Stimulated activated CD4-positive, alpha-beta T cell treated with anti-CD3 and anti-CD28 coated beads, Interleukin-4, amount 100 ng/mL, for 4 hours (primary cell): ENCODE measurements at places on chromosomes 6 and 20.
A peak's percentile ranks its signal among the peaks of the same experiment; 100 is the strongest.

- DNase-seq, result no peak
Observed at GRCh38 chr20:1930165-1930564, 35.0 kb downstream of the SIRPA start.

- DNase-seq, result peak; percentile 75
Observed at GRCh38 chr20:62795023-62795761, 1.1 kb upstream of the MRGBP start.

DNA sequence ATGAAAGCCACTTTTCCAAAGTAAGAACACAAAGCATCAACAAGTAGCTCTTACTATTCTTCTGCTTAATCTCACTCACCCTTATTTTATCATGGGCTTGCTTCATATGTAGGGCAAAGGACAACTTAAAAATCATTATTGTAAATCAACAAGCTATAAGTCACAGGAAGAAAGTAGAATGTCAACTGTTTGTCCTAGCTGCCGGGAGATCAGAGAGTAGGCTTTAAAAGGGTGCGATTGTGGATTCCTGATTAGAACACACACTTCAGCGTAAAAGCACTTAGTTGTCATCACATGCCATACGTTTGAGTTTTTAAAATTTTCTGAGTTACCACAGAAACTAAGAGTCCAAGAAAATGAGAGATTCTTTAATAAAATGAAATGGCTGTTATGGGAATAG lies 44.4 kb upstream of the NHSL1 start:
- no peak for DNase-seq

DNA sequence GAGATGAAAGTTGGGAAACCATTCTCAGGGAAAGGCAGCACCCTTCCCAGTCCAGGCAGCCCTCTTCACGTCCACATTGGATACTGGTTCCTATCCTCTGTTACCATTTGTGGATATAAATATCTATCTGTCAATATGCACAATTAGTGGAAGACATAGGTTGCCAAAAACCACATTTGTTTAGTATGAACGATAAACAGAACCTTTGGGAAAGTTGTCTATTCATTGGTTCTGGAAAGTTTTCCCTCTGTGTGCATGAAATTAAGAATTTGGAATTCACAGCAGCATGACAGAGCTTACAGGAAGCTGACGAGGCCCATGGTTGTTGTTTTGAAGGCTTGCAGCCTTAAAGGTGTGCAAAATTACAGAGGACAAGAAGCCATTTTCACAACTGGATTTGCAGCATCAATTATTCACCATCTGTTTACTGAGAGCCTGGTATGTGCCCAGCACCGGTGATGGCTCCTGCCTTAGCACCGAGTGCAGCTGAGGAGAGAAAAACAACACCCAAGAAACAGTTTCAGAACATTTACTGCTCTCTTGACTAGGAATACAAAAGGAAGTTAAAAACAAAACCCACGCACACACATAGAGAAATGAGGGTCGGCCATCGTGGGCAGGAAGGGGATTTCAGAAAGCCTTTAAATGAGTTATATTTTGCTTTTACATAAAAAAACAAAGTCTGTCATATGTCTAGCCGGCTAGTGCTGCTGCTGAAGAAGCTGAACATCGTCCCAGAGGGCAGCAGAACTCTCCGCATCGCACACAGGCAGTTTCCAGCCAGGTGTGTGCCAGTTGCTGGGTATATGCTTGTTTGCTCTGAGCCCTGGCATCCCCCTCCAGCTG lies 319.6 kb downstream of the FARS2 start:
- no peak for DNase-seq

- no peak for DNase-seq
Observed at GRCh38 chr20:62376112-62377063, 9.3 kb upstream of the LAMA5 start.

DNA sequence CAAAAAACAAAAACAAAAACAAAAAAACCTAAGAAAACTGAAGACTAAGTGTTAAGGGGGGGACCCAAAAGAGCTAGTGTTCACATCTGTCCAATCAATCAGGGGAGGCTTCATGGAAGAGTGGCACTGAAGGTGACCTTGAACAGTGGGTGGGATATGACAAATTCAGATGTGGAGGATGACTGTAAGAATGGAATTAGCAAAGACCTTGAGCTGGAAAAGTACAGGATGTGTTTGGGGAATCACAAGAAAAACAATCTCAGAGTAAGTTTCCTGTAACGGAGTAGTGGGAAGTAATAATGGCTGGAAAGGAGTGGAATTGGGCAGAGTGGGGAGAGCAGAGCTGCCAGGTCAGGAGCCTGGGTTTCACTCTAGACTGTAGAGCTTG lies 2.9 kb upstream of the IER3 start:
- DNase-seq, result no peak

- no peak for DNase-seq
Observed at GRCh38 chr6:169999367-169999766, 247.9 kb downstream of the ERMARD start.

GRCh38 chr6:168080393-168081077 lies 1.5 kb upstream of the FRMD1 start:
- no peak for DNase-seq

GRCh38 chr6:43521836-43522235 lies 4.9 kb downstream of the POLR1C start:
- DNase-seq, result no peak

DNA sequence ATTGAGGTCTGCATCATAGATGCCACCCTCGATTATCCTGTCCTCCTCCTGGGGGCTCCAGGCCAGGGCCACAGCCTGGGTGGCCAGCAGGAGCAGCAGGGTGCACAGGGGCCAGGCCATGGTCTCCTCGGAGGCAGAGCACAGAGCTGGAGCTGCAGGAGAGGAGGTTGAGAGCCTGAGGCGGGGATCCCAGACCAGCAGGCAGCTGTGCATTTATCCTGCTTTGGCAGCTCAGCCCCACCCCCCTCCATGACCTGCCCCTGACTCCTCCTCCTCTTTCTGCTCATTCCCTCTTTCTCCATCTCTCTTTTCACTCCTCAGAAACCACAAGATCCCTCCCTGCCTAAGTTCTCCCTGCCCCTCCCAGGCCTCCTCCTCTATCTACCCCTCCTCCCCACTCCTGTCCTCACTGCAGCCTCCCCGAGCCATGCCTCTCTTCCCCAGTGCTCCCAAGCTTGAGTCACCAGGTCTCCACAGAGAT lies at the start of gene CST2:
TSS of gene CST2 (minus strand) at position 189 of the 481 bp plus-strand sequence. CDS start at position 120, 69 bp downstream.
- no peak for DNase-seq

- no peak for DNase-seq
Observed at GRCh38 chr6:166525567-166525966, 60.9 kb downstream of the RAMACL start.

GRCh38 chr6:130756824-130757223 lies 70.4 kb upstream of the SMLR1 start:
- DNase-seq, result no peak

DNA sequence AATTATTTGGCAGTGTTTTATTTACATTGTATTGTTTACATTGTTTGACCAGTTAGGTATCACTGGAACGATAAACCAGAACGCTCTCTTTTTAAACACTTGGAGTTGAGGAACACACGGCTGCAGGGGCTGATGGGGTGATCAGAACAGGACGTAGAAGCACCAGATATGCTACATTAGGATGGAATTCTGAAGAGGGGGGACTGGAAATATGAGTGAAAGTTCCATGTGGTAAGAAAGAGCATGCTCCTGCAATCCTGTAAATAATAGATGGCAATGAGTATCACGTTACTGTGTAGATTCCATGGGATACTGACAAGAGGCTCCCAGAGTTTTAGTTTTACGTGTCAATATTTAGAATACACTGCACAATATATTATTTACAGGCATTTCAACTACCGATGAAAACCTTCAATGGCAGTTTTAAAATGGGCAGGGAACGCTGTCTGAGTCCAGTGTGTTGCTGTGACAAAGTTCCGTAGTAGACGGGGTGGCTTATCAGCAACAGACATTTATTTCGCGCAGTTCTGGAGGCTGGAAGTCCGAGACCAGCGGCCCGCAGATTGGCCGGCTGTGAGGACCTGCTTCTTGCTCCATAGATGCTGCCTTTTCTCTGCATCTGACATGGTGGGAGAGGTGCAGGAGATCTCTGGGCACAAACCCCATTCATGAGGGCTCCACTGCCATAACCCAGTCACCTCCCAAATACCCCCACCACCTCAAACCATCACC lies 43.1 kb downstream of the SYNJ2 start:
- no peak for DNase-seq

DNA sequence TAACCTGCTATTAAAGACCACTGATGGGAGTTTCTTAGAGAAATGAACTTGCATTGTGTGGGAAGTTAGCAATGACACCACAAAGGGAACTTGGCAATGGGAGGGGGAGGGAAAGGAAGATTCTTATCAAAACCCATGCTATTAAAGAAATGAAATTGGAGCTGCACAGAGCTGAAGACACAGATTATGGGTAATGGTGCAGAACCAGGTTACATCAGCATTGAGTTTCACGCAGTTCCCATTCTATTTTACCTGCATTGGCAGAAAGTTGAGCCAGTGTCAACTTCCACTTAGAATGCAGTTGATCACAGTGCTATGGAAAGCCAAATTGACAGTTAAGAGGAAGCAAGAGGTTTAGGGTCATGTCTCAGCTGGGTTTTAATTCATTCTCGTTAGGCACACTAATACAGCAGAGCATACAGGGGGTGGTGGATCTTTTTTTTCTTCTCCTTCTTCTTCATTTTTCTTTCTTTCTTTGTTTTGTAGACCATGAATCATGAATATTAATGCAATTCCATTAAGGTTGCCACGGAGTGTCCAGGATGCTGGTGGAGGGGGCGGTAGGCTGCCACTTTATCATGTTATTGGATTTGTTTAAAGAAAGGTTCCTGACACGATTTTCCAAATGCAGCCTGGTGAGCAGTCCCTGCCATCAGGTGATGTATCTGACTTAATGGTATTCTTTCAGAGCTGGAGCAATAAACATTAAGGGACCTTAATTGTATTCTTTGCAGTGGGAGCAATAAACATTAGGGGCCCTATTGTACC lies 1092.0 kb upstream of the MAP3K7 start:
- no peak for DNase-seq

DNA sequence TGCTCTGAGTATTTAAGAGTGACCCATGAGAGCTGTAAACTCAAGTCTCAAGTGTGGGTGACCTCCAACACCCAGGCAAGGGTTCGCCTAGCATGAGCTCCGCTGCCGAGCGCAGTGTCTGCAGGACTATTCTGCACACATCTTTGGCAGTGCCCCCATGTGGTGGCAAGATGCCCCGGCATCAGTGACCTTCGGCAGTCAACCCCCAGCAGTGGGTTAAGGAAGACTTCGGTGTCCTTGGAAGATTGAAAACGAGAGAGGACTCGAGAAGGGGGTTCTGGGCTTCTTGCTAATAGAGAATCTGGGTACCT lies 43.1 kb downstream of the RBM38 start:
- no peak for DNase-seq

DNA sequence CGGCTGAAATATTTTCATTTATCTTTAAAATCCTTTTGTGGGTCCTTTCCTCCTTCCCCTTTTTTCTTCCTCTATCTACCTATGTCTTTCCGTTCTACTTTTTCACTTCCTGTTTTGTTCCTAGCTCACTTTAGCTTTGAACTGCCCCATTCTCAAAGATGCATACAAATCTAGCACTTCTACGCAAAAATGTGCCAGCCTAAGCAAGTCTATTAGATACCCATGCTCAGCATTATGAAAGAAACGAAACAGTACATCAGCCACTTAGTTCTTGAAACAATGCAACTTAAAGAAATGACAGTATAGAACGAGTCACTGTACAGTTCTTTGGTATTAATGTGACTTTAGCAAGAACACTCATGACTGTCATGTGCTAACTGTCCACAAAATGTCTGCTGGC lies 47.3 kb upstream of the MARCKS start:
- no peak for DNase-seq

- DNase-seq, result no peak
Observed at GRCh38 chr6:114432400-114432799, 89.6 kb upstream of the HS3ST5 start.

- no peak for DNase-seq
Observed at GRCh38 chr6:124479991-124480430, 482.2 kb upstream of the RNF217 start.

GRCh38 chr6:14824484-14825275 lies 421.2 kb upstream of the JARID2 start:
- no peak for DNase-seq

- no peak for DNase-seq
Observed at GRCh38 chr6:20610636-20611370, 76.5 kb downstream of the CDKAL1 start.

DNA sequence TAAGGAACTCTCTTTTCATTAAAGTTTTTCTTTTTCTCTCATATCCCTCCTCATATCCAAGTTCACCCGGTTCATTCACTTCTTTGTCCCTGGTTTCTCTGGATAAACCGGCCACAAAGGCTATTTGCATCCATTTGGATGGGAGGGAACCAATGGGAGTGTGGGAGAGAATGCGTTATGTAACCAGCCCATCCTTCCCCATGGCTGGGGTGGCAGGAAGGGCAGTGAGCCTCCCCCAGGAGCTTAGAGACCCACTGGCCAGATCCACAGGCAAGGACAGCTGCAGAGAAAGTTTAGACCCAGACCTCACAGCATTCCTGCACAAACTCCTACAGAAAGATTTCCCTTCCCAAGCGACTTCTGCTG lies 10.7 kb downstream of the CASS4 start:
- DNase-seq, result no peak

GRCh38 chr20:44319839-44320422 lies 8.9 kb upstream of the FITM2 start:
- no peak for DNase-seq

DNA sequence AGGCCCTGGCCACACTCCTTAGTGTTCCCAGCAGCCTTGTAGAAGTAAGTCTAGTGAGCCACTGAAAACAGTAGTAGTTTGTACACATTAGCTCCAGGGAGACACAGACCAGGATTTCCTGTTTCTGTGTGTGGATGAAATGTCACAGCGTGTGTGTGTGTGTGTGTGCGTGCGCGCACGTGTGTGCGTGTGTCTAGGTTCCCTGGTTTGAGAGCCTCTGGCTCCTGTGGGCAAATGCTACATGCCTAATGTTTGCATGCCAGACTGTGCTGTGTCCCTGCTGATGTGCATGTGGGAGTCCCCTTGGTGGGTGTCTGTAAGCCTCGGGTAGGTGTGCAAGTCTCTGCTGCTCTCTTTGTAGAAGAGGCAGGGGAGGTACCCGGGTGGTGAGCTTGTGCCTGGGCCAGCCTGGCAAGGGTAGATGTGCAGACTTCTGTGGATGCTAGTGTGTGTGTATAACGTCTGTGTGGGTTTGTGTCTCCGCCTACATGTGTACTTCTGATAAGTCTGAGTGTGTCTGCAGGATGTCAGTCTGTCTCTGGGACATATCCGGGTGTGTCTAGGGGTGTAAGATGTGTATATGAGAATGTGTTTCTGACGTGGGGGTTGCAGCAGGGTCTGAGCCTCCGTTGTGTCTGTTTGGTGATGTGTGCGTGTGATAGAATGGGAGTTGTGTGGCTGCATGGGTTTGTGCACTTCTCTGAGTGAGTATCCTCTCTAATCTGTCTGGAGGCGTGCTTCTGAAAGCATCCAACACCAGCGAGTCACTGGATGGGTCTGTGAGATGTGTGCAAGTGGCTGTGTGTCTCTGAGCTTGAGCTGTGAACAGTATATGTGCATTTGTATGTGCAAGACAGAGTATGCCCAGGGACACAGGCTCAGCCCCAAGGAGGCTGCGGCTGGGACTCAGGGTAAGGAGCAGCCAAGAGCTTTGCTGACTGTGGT lies 19.0 kb upstream of the TLDC2 start:
- DNase-seq, result no peak
